ENCODE measurements at places on chromosomes 2 and 18.
A peak's percentile ranks its signal among the peaks of the same experiment; 100 is the strongest.

DNA sequence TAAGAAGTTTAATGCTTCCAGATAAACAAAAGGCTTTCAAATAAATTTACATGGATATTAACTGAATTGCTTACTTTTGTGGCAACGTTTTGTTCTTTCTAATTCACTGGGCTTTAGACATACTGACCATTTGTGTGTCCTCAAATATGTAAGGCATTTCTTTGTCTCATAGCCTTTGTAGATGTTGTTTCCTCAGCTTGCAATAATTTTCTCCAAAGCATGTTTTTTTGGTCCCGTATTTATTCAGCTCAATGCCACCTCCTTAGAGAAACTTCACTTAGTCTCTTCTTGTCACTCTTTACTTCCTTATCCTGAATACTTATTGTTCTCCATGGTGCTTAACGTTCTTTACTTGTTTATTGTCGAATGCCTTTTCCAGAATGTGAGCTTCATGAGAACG, 98.5 kb downstream of the NUP35 start:
- DNase-seq, result no peak

DNA sequence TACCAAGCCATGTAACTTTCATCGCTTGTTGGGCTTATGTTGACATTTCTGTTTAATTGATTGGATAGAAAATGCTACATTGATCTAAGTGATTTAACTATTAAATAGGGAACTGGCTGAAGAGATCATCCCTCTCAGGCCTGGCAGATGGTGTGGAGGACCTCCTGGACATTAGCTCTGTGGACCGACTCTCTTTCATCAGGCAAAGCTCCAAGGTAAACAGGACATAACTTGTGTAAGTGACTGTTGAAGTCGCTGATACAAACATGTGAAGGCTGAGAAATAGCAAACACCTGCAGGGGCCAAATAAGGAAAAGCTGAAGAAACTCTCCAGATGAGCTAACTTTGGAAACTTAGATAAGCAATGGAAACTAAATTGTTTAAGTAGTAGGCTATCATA, 68.8 kb downstream of the UNC80 start:
- DNase-seq, result no peak

DNA sequence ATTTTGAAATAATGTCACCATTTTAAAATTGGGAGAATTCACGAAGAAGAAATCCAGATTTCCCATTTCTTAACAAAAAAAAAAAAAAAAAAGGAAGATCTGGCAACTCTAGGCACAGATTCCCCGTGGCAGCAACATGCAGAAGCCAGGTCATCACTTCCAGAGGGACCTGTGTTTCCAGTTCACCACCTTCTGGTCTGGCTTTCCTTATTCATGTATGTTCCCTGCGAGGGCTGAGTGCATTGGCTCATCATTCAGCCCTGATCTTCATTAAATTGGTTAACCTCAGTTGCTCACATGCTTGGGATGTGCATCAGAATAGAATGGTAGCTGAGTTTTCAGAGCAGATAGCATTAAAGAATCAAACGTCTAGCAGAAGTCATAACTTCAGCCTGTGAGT, 25.0 kb upstream of the MAP3K20 start:
- no peak for DNase-seq

GRCh38 chr2:72145658-72146329, 1.9 kb downstream of the CYP26B1 start:
- no peak for DNase-seq

DNA sequence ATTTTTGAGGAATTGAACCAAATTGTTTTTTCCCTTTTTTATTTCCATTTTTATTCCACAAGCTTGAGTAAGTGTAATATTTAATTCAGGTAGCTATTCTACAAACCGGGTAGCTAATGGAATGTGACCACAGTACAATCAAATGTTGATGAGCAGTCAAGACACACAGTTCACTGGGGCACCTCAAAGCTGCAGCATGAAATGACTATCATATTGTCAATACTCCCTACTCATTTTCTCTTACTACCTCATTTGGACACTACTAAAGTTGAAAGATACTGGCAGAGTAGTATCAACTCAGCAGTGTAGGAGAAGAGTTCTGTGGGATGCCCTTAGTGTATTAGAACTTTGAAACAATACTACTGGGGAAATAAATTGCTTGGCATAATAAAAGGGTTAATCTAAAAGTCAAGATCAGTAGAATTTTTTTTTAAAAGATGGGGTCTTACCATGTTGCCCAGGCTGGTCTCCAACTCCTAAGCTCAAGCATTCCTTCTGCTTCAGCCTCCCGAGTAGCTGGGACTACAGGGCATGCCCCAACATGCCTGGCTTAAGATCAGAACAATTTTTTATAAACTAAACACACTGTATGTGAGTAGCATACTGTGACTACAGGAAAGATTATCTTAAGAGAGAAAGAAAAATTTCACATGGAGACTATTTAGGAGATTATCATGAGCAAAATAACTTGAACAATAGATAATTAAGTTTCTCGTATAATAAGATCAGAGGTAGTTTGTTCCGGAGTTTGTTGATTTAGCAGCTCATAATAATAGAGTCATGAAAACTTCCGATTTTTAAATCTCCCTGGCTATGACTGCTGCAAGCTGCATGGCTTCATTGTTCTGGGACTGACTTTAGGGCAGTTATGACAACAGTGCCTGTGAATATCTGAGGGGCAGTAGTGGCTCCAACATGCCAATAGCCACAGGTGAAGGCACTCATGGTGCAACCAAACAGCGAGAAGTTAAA, 43.7 kb downstream of the MYO3B start:
- no peak for DNase-seq

DNA sequence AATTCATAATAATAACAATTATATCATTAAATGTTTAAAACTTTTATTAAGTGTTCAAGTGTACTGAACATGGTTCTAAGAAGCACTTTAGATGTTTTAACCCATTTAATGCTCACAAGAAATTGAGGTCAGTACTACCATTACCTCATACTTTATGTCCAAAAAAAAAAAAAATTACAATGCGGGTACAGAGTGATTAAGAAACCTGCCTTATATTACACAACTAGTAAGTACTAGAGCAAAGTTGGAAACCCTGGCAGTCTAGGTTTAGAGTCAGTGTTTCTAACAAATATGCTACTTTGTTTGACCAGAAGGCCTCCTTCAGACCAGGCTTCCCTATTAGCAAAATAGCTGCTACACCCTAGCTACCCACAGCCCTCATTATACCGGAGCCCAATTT, 28.5 kb downstream of the PLEKHM3 start:
- DNase-seq, result no peak

- DNase-seq, result no peak
Measured at GRCh38 chr2:120245520-120246332, 6.9 kb upstream of the RALB start.

GRCh38 chr2:208175840-208176153, 12.4 kb upstream of the CRYGA start:
- no peak for DNase-seq

GRCh38 chr2:213157242-213157641, 5.8 kb upstream of the IKZF2 start:
- no peak for DNase-seq

GRCh38 chr2:72623481-72623880, 202.4 kb downstream of the EXOC6B start:
- no peak for DNase-seq

- no peak for DNase-seq
Measured at GRCh38 chr18:46040033-46040746, 31.9 kb downstream of the PSTPIP2 start.

DNA sequence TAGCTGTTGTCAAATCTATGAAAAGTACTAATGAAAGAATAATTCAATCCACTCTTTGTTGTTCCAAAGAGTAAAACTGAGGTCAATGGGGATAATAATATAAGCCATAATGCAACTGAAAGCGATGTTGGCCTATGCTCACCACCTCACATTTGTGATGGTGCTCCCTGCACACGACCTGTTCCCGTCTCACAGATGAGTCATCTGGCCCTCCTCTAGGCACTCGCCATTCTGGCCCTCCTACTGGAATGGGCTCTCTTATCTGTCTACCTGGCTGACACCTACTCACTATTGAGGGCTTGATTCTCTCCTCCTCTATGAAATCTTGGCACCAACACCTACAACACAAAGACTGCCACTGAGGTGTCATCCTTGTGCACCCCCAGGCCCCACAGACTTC, 585.9 kb upstream of the ID2 start:
- no peak for DNase-seq

- no peak for DNase-seq
Measured at GRCh38 chr2:97656905-97657587, 6.8 kb downstream of the ACTR1B start.

DNA sequence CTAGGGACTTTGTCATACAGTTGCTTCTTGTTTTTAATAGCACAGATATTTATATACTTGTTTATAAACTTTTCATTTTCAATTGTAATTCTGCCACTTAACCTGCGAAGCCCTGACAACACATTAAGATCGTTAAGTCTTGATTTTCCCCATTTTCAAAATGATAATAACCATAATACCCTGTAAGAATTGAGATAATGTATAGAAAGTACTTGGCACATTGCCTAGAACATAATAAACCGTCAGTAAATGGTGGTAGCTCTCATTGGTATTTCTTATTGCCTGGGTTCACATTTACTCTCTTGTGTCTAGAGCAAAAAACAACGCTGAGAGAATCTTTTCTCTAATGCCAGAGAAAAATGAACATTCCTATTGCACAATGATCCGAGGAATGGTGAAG, 18.6 kb downstream of the PTCD3 start:
- no peak for DNase-seq

DNA sequence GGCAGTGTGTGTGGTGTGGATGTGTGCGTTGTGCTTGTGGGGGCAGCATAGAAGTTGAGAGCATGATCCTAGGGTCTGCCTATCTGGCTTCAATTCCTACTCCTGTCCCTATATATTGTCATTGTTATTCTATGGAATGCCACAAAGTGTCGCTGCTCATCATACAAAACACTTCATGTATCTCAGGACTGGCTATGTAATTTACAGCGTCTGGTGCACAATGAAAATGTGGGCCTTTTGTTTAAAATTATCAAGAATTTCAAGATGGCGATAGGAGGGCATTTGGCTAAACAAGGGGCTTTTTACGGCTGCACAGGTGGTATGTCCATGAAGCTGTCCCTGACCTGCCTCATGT, 3.4 kb downstream of the SERPINB2 start:
- no peak for DNase-seq

DNA sequence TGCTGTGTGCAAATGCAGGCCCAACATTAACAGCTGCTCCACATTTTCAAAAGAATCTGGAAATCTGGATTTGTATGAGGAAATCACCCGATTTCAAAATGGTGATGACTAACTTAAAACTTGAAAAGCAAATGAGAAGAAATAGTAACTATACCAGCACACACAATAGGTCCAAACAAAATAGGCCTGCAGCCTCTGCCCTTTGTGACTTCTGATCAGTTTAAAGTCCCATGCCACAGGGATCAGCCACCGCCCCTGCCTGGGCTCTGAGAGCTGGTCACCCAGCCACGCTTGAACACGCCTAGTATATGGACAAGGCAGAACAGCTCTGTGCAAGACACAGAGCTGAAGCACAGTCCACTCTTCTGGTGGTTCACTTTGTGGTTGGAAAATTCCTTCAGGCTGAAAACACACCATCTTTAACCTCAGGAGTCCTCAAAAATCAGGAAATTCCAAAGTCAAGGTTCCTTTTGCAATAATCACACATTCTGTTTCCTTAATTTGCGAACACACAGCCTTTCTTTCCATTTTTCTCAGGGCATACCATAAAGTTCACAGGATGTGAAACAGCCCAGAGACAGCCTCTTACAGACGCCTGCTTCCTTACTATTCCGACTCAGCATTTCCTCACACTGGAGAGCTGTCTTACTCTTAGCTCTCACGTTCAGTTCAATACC, 150.1 kb upstream of the RIOK3 start:
- DNase-seq, result no peak

DNA sequence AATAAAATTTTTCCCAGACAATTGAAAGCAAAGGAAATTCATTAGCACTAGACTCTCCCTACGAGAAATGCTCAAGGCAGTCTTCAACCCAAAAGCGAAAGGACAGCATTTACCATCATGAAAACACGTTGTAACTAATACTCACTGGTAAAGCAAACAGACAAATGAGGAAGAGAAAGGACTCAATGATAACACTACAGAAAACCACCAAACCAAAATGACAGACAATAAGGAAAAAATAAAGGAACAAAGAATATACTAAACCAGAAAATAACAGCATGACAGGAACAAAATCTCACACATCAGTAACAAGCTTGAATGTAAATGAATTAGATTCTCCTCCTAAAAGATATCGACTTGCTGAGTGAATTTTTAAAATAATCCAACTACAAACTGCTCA, 190.7 kb downstream of the NOL4 start:
- no peak for DNase-seq

DNA sequence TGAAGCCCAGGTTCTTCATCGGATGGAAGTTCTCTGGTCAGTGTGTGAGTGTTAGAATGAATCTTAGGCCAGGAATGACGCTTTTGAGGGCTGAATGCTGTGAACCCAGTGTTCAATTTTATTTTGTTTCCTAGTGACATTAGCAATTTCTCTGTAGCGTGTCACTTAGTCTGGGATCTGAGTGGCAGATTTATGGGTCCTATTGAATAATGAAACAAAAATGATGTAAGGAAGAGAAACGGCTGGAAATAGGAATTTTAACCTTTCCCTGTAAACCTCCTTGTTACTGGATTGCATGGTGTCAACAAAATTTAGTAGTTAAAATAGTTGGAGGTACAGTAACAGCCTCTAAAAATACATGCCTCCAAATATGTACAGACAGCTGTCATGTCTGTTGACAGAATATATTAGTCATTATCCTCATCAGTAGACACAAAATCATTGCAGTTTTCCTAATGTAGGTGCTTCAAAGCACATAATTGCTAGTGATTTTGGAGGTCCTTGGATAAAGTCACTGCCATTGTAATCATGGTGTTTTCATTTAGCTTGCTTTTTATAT, 223.8 kb upstream of the SPRED2 start:
- DNase-seq, result no peak

- peak; percentile 14 for DNase-seq
Measured at GRCh38 chr18:64972545-64972944, 778.3 kb upstream of the CDH7 start.

DNA sequence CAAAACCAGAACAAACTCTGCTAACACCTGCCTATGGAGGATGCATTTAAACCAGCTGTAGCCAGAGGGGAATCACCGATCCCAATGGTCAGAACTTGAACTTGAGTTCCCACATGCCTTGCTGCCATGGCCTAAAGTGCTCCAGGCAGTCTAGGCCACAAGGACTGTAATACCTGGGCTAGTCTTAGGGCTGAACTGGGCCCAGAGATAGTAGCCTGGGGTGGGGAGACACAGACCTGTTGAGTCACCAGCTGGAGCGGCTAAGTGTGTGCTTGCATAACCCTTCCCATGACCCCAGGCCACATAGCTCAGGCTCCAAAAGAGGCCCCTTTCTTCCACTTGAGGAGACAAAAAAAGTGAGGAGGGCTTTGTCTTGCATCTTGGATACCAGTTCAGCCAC, 515.0 kb upstream of the DDX18 start:
- DNase-seq, result no peak
